ENCODE measurements at places on chromosomes 7 and 10.

DNA sequence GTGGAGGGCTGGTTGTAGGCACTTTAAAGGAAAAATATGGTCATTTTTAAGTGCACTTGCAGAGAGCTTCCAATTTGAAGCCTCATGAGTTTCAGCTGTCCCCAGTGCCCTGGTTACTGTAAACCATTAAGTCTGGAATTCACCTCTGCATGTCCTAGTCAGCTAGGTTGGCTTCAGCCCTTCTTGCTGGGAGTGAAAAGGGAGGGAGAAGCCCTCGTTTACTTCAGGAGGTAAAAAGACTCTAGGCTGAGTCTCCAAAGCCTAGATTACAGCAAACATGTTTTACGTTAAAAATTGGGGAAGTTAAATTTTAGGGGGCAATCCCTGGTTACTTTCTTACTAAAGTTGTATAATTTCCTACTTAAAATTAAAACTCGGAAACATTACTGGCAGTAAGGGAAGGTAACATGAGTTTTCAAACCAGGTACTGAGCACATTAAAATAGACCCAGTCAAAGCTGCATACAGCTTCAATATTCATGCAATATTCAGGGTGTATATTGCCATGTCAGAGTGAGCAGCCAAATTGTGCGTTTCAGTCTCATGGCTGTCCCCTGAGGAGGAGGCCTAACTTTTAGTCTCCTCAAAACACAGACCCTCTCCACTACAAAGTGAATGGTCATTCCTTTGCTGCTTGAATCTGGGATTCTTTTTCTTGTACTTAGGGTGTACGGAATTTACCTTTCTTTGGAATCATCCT, 156.7 kb downstream of the PRKG1 start:
- no peak for DNase-seq

DNA sequence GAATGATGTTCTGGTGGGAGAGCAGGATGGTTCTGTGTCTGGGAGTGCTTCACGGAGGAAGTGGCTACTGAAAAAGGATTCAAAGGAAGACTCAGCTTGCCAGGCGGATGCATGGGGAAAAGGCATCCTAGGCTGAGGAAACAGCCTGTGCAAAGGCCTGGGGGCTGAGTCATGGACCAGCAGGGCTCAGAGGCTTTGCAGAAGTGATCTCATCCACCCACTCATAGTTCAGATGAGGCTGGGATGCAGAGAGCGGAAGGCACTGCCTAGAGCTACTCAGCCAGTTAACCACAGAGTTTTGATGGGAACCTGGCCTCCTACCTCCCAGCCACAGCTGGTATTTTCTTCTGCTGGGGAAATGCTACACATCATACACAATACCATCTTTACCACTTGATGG, 15.8 kb upstream of the ADAMTS14 start:
- peak; percentile 98 for DNase-seq

- DNase-seq: no peak
Measured at GRCh38 chr7:108415084-108415483, 41.2 kb downstream of the NRCAM start.

- peak; percentile 25 for DNase-seq
Measured at GRCh38 chr7:91720260-91720937, 160.1 kb downstream of the MTERF1 start.

DNA sequence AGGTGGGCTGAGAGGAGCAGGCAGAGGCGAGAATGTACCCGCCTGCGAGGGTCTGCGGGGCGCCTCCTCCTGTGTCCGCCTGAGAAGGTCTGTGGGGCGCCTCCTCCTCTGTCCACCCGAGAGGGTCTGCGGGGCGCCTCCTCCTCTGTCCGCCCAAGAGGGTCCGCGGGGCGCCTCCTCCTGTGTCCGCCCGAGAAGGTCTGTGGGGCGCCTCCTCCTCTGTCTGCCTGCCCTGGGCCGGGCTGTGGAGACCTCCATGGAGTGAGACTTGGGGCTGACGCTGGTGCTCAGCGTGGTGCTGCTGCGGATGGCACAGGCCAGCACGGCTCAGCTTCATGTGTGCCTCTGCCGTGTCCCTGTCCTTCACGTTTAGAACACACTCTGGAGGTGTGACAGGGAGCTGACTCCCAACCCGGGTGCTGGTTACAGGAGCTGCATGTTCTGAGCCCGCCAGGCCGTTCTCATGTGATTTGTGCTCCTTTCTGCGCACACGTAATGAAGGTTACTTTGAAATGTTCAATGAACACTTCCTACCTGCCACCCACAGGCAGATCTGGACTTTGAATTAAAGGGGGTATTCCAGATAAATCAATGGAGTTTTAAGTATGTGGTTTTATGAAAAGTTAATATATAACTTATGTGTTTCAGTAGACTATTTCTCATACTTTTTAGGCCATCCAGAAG, 20.5 kb upstream of the GET4 start:
- DNase-seq: no peak

DNA sequence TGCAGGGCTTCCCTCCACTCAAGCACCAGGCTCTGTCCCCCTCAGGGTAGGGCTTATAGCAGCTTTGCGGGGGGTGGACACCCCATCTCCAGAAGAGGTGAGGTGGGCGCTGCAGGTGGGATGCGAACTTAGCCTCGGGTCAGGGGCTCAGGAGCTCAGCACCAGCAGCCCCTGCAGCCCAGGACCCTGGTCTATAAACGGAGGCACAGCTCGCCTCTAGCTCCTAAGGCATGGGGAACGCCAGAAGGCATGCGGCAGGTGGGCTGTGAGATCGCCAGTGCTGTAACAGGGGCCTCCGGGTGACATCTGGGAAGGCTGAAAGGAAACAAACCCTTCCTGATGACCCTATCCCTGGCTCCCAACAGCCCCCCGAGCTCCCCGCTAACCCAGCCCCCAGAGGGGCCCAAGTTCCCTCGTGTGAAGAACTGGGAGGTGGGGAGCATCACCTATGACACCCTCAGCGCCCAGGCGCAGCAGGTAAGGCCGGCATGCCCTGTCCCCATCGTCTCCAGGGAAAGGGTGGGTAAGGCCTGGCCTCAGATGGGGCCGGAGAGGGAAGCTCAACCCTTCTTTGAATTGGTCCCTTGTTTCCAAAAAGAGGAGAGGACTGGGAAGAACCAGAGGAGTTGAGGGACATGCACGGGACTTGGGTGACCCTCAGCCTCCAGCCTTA, 4.2 kb downstream of the NOS3 start:
- no peak for DNase-seq

DNA sequence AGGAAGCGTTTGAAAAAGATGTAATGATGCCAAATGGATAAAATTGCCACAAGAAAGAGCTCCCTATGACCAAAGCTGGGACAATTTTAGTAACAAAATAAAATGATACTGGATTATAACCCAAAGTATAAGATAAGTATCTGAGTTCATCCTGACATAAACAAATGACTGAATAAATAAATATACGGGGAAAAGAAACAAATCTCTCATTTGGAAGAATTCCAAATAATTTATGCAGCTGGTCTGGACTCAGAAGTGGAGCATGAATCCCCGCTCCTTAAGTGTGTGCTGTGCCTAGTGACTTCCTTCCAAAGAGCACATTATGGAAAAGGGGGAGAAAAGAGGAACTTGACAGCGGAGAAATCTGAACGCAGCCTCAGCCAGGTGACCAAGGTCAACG, 186.2 kb downstream of the RAMP3 start:
- DNase-seq: no peak

DNA sequence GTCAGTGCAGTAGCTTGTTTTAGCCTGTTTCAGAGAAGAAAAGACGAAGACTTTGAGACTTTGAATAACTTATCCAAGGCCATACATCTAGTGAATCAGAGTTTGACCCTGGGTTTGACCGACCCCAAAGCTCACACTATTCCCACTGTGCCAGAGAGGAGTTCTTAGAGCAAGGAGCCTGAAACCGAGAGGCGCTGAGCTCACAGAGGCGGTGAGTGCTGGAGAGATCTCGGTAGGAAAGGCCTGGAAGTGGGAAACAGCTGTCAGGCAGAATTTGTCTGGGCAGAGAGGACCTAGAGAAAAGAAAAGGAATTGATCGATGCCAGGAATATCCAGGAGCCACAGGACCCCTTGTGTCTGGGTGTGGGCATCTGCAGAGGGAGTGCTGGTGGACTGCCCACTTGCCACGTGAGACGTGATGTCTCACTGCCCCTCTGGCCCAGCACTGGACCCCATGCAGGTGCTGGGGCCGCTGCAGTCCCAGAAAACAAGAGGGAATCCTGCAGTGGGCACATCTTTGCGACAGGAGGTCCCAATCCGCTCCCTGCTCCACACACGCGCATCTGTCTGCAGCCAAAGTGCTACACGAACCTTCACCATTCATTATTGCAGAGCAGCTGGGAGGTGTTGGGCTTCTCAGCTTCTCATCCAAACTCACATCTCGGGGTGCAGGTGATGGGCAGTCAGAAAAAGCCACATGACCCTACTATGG, 6.2 kb downstream of the CALML3 start:
- no peak for DNase-seq
